Bronchial smooth muscle cell (primary cell): ENCODE measurements at places on chromosomes 16 and 17. TPM values are rescaled to one million over a fixed set of nuclear protein-coding genes. Genes with fewer than 3 reads are reported as not detected.

ZNF263 gene
- 30.0 and 30.6 TPM in 2 replicates for total RNA-seq

SLC43A2 gene
- total RNA-seq = 6.1 and 7.0 TPM in 2 replicates

CCL16 gene
- not detected in 2 replicates for total RNA-seq

XYLT2 gene
- 37.4 and 45.2 TPM in 2 replicates for total RNA-seq

DHX38 gene
- 91.3 and 164 TPM in 2 replicates for total RNA-seq

PRDM7 gene
- total RNA-seq = not detected in 2 replicates

RPH3AL gene
- 1.6 and 1.7 TPM in 2 replicates for total RNA-seq

SLC6A2 gene
- not detected in 2 replicates for total RNA-seq
